NCI-H2081 treated with DMSO at 0.1 percent for 48 hours (cell line): ENCODE measurements at places on chromosomes 5 and 9.

- no peak for DNase-seq
These were observed 36.2 kb downstream of the MOCS2 start for GRCh38 chr5:53073348-53073747.

DNA sequence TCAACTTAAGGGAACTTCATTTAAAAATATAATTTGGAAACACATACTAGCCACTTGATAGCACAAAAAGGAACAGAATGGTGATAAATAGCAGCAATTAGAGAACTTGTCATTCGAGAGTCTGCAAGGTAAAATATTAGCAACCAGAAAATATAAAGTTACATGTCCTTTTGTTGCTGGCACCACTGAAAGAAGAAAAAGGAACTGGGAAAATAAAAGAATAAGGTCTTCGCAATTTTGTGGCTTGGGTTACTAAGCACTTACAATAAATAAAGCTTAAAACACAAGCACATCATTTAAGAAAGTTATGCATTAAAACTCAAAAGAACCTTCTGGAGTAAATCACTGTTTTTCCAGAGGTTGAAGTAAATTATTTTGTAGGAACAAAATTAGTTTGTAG lies 149.9 kb upstream of the FBN2 start:
- DNase-seq = no peak

DNA sequence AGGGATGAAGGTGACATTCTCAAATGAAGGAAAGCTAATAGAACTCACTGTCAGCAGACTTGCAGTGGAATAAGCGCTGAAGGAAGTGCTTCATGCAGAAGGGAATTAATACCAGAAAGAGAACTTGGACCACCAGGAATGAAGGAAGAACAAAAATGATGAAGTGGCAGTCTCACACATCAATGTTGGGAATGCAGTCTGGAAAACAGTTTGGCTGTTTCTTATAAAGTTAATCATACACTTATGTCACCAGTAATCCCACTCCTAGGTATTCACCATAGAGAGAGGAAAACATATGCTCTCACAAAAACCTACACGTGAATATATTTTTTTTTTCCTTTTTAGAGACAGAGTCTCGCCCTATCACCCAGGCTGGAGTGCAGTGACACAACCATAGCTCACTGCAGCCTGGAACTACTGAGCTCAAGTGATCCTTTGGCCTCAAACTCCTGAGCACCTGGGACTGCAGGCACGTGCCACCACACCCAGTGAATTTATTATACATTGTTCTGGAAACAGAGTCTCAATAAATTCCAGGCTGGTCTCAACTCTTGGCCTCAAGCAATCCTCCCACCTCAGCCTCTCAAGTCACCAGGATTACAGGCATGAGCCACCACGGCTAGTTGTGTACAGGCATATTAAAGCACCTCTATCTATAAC lies 81.2 kb downstream of the ROR2 start:
- no peak for DNase-seq

DNA sequence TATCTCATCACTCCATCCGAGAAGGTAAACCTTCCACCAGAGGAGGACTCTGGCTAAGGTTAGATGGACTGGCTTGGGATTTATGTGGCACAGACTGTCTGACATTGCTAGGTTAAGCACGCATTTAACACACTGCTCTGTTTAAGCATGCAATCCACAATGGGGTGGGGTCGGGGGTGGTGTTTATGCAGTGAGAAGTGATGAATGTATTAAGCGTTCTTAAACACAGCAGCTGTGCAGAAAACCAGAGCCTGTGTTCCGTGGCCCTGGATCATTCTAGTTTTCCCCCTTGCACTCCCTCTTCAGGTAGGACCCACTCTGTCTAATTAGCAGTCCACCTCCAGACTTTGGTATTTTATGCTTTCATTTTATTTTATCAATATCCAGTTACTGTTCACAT lies 46.4 kb downstream of the STXBP1 start:
- DNase-seq = no peak

DNA sequence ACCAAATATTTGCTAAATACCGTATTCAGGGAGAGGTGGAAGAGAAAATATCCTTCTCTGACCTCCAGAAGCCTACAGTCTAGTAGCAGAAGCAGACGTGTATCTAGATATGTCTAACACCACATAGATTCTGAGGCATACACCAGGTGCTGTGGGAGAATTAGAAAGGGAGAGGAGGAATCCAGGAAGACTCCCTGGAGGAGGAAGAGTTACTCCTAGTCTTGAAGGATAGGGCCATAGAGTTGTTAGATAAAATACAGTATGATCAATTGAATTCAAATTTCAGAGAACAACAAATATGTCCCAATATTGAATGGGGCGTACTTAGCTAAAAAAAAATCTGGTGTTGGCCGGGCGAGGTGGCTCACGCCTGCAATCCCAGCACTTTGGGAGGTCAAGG lies 58.7 kb downstream of the TMOD1 start:
- no peak for DNase-seq

DNA sequence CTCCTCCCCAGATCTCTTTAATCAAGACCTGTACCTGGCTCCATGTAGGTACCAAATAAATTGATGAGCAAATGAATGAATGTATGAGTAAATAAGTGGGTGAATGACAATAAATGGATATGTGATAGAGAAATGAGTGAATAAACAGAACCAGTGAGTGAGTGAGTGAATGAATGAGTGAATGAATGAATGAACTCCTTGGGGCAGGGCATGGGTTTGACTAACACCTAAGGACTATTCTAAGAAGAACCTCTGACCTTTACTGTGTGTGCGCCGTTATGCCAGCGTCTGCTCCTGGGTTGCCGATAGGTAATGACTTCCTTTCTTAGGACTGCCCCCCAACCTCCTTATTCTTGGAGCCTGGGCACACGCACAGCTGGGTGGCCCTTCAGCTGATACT lies 1.8 kb upstream of the RPL26L1 start:
- DNase-seq = no peak

- DNase-seq = no peak
These were observed 1.7 kb downstream of the EPB41L4B start for GRCh38 chr9:109319017-109319625.

GRCh38 chr5:53456366-53456765 lies 24.1 kb upstream of the FST start:
- DNase-seq = no peak

- DNase-seq = no peak
These were observed 374 bp downstream of the LCNL1 start for GRCh38 chr9:136983167-136983566.

DNA sequence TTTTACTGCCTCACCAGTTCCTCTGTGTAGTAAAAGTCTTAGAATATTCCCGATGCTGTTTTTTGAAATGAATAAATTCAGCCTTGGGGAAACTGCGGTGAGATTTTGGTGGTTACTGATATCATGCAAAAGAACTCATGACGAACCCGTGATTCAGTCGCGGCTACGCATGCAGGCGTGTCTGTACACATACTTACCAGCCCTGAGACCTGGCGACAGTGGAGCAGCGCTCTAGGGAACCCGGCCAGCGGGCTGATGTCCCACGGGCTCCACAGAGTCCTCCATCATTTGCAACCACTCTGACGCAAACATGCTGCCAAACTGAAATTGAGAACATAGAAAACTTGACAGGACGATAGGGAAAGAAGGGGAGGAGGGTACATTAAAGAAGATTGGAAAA lies 315.6 kb upstream of the DAB2 start:
- DNase-seq = no peak
